Activated CD8-positive, alpha-beta T cell treated with anti-CD3 and anti-CD28 coated beads for 36 hours (primary cell): ENCODE measurements at places on chromosomes 13 and 19. TPM values are rescaled to one million over a fixed set of nuclear protein-coding genes. Genes with fewer than 3 reads are reported as not detected.
A peak's percentile ranks its signal among the peaks of the same experiment; 100 is the strongest.

DNA sequence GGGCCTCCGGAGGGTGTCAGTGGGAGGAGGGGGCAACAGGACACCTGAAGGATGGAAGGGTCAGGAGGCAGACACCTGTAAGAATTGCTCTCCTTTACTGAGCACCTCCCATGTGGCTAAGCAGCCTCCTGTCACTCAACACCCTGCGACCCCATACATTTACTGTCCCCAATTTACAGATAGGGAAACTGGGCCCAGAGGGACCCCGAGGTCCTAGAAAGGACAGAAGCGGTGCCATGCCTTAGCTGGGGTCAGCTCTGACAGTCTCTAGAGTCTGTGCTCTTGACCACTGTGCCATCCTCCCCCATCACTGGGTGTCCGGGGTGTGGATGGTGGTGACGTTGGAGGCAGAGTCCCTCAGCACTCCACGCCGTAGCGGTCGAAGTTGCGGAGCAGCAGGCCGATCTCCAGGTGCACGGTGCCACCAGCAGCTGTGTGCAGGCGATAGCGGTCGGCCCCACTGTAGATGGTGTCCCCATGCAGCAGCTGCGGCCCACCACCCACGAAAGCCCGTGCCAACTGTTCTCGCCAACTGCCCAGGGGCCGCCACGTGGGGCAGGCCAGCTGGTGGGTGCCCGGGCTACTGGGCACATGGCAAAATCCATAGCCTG lies 726 bp upstream of the TGFB1 start:
- H3K36me3 ChIP-seq, result peaks cover 46% of the 10 kb centered on the region
- H3K4me1 ChIP-seq, result peaks cover 54% of the 10 kb centered on the region
- DNase-seq, result no peak
- H3K27me3 ChIP-seq, result no peaks in the 10 kb centered on the region
- peak overlapping the region; percentile 99 for H3K27ac ChIP-seq

DNA sequence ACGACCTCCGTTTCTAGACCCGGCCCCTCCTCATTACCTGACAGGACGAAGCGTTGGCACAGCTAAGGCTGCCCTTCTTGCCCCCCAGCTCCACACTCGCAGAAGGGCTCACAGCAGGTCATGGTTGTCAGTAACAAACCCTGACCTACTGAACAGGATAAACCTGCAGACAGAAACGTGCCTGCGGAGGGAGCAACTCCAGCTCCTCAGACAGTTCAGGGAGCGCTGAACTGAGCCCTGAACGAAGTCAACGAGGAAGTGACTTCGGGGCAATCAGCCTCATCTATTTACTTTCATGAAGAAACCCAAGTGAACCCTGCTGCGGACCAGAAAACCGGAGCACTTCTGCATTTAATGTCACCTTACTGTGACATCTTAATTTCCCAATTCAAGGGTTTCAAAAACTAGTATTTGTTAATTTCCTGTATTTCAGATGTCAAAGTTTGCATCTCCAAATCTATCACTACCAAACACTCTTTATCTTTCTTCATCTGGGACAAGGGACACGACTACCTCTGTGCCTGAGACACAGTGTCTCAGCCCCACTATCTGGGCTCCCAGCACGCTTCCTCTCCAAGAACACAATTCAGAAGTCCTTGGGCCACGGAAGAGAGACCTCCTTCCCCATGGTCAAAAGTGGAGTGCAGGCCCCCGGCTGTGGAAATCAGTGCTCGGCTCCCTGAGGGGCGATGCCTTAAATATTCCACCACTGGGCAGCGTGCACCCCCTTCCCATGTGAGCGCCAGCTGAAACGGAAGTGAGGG lies 40.2 kb downstream of the CARS2 start:
- H3K4me1 ChIP-seq, result peaks cover 5% of the 10 kb centered on the region
- H3K36me3 ChIP-seq, result peaks cover 58% of the 10 kb centered on the region
- H3K4me3 ChIP-seq, result no peak overlapping the region

DNA sequence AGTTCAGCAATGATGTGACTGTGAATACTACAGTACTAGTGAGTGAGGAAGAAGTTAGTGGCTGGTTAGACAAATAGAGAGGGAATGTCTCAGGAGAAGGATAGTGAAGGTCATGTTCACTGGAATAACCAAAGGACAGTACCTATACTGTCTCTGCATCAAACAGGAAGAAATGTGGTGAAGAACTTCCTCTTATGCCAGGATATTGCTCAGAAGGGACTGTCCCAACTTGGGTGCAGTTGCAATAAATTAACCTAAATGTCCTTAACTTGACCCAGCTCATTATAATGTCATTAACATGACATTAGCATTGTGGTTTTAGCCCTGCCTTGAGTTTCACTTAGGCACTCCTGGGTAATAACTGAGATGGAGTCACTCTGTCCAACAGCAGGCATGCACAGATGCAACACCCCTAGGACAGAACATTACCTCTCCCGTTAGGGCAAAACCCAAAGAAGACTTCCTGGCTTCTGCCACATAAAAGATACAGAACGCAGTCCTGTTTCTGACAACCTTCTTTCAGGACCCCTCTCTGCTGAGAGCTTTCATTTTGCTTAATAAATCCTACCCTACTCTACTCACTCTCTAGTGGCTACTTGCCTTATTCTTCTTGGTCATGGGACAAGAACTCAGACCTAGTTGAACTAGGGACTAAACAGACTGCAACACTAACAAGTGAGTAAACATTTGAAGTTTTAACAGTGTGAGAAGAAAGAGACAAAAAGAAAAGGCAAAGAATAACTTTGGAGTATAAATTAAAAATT lies 1591.6 kb upstream of the MIR17HG start:
- no peak for DNase-seq
- H3K4me1 ChIP-seq, result peaks cover 2% of the 10 kb centered on the region
- H3K36me3 ChIP-seq, result no peaks in the 10 kb centered on the region
- H3K4me3 ChIP-seq, result no peak overlapping the region
- H3K27me3 ChIP-seq, result no peaks in the 10 kb centered on the region
- H3K27ac ChIP-seq, result no peak overlapping the region

GRCh38 chr19:1568320-1569019 lies at the start of gene MEX3D:
MEX3D (minus strand) TSS chr19:1568325; CDS start chr19:1568058, 267 bp downstream.
- peaks cover 3% of the 10 kb centered on the region for H3K27me3 ChIP-seq
- peak within 1 kb of the TSS; percentile 26 for H3K4me3 ChIP-seq
- H3K4me1 ChIP-seq, result peaks cover 5% of the 10 kb centered on the region
- peak; percentile 79 for DNase-seq

DNA sequence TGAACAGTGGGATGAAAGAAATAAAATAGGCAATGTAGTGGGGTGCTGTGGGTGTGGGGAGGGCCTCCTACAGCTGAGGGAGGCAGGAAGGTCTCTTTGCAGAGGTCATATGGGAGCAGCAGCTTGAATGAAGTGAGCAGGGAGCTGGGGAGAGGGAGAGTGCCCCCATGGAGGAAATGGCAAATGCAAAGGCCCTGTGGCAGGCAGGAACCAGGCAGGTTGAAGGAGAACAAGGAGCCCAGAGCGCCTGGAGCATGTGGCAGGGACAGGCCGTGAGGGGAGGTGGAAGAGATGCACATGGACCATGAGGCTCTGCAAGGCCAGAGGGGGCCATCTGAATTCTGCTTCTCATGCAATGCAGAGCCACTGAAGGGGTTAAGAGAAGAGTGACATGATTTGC lies 191.8 kb downstream of the URI1 start:
- no peak overlapping the region for H3K27ac ChIP-seq
- no peak for DNase-seq
- H3K36me3 ChIP-seq, result no peaks in the 10 kb centered on the region
- H3K27me3 ChIP-seq, result no peaks in the 10 kb centered on the region
- H3K4me1 ChIP-seq, result no peaks in the 10 kb centered on the region
- no peak overlapping the region for H3K4me3 ChIP-seq

LHFPL6 gene
- 0.60 TPM for total RNA-seq

DNA sequence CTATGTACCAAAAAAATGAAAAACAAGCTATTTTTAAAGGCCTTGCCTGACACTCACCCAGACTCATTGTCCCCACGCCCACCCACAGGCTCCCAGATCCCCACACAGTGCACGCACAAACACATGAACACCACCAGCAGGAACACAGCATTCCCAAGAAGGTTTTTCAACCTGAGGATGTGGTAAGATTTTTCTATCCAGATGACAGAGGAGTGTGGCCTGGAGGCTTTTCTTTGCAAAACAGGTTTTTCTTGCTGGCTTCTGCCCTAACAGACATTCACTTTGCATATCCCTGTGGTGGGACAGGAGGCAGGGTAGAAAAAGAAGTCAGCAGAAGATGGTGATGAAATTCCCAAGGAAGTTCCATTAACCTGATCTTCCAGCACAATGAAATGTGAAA lies 97.8 kb downstream of the KLF12 start:
- H3K27me3 ChIP-seq, result no peaks in the 10 kb centered on the region
- no peaks in the 10 kb centered on the region for H3K36me3 ChIP-seq
- no peak for DNase-seq
- no peak overlapping the region for H3K4me3 ChIP-seq

DNA sequence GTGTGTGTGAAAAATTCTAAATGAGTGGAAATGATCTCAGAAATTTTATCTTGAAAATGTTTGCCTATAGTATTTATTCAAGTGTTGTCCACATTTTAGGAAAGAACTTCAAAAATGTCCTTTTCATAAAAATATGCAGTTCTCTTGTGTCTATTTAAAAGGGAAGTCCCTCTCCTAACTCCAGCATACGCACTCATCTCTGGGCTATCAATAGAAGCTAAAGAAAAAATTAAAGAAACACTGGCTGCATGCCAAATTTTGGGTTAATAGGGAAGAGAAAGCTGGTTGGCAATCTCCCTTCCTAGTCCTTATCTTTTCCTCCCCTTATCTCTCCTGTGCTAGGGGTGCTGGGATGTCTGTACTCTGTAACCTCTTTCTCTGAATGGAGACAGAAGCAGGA lies 313.3 kb downstream of the ENOX1 start:
- no peaks in the 10 kb centered on the region for H3K36me3 ChIP-seq
- no peaks in the 10 kb centered on the region for H3K4me1 ChIP-seq
- DNase-seq, result no peak
- no peak overlapping the region for H3K4me3 ChIP-seq

GRCh38 chr13:89832827-89833226 lies 1514.7 kb upstream of the MIR17HG start:
- no peak for DNase-seq
- no peak overlapping the region for H3K27ac ChIP-seq
- H3K27me3 ChIP-seq, result no peaks in the 10 kb centered on the region
- no peaks in the 10 kb centered on the region for H3K4me1 ChIP-seq
- H3K4me3 ChIP-seq, result no peak overlapping the region

DNA sequence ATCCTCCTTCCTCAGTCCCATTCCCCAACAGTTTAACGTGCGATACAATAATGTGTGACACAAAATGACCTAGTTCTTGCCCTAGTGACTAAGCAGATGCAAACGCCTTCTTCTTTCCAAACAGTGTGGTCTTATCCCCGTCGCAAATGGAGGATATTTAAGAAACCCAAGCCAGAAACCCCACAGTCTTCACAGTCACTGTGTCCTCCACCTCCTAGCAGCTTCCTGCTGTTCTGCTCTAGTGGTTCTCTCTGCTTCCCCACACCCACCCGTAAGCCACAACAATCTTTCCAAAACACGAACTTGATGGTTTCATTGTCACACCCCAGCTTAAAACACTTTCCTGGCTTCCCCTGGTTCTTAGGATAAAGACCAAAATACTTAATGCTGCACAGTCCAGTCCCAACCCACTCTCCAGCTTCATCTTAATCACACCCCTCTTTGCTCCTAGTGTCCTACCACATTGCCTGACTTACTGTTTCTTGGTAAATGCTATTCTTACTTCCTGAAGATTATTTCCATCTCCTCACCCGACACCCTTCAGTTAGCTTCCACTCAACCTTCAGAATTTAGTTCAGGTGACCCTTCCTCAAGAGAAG lies 32.3 kb downstream of the ITM2B start:
- peak overlapping the region; percentile 18 for H3K4me3 ChIP-seq
- peaks cover 31% of the 10 kb centered on the region for H3K36me3 ChIP-seq
- peak; percentile 62 for DNase-seq
- H3K27ac ChIP-seq, result peak overlapping the region; percentile 87

DNA sequence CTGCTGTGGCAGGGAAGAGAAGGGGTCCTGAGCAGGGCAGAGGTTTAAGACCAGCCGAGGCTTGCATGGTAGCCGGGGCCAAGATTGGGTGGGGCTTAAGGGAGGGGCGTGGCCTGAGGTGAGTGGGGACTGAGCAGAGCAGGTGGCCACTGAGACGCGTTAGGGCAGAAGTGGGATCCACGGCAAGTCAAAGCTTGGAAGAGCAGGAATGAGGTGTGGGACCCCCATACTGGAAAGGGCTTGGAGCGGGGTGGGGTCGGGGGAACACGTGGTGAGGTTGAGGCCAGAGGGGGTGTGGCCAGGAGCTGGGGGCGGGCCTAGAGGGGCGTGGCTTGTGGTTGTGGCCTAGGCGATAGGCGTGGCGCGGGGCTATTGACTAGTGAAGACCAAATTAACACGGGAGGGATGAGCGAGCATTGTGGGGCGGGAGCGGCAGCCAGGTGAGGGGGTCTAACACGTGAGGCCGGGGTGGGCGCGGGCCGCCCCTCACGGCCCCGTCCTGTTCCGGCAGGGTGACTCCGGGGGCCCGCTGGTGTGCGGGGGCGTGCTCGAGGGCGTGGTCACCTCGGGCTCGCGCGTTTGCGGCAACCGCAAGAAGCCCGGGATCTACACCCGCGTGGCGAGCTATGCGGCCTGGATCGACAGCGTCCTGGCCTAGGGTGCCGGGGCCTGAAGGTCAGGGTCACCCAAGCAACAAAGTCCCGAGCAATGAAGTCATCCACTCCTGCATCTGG lies 3.3 kb downstream of the CFD start:
- no peaks in the 10 kb centered on the region for H3K36me3 ChIP-seq
- H3K4me3 ChIP-seq, result peak overlapping the region; percentile 33
- H3K27me3 ChIP-seq, result peaks cover 13% of the 10 kb centered on the region
- peak; percentile 84 for DNase-seq
- no peak overlapping the region for H3K27ac ChIP-seq
